ENCODE measurements at places on chromosomes 2 and 18.
A peak's percentile ranks its signal among the peaks of the same experiment; 100 is the strongest.

DNA sequence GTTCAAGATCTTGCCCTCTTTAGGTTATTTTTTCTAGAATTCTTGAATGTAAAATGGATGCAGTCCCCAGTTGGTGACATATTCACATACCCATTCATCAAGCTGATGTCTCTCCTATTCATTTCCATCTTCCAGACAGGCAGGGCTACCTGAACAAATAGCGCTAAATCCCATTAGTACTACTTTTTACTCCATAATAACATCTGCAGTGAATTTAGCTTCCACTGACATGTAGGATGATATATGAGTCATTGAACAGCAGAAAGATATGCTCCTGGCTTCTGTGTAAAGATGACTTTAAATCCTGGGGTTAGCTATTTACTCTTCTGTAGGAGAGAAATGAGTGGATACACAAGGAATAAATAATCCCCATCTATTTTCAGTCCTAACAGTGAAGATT, 194.7 kb downstream of the RND3 start:
- DNase-seq = no peak

GRCh38 chr2:105800953-105801635, 56.4 kb downstream of the NCK2 start:
- DNase-seq = no peak

DNA sequence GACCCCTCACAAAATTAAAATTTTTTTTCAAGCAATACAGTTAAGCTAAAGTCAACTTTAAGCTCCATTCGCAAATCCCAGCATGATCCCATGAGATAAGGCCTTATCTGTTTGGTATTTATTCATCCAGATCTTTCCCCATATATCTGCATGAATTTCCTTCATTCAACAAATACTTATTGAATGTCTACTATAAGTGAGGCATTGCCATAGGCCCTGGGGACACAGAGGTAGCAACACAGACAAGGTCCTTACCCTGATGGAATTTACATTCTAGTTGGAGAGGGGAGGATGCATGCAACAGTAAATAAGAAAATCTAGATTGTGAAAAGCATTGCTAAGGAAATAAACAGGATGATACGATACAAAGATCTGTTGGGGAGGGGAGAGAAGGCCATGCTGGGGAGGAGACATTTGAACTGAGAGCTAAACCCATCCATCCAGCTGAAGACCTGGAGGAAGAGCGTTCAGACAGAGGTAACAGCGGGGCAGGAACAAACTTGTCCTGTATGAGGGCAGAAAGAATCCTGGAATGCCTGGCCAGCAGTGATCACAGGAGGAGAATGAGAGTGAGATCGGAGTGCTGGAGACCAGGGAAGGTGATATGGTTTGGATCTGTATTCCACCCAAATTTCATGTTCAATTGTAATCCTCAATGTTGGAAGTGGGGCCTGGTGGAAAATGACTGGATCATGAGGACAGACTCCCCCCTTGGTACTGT, 71.6 kb downstream of the SDC1 start:
- DNase-seq = no peak

DNA sequence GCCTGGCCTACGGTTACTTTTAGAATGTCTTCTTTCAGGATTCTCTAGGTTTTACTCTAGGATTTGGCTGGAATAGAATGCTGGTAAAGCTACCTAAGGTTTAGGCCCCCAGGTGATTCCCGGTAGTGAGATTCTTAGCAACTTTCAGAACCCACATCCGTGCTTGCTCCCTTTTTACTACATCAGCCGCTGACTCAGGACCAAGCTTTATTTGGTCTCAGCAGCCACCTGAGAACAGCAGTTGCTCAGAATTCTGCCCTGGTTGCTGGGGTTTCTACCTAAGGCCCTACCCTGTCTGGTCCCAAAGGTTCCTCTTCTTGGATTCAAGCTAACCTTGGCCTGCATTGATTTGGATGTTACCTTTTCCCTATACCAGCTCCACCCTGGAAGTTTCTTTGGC, 36.1 kb upstream of the NDUFV2 start:
- no peak for DNase-seq

DNA sequence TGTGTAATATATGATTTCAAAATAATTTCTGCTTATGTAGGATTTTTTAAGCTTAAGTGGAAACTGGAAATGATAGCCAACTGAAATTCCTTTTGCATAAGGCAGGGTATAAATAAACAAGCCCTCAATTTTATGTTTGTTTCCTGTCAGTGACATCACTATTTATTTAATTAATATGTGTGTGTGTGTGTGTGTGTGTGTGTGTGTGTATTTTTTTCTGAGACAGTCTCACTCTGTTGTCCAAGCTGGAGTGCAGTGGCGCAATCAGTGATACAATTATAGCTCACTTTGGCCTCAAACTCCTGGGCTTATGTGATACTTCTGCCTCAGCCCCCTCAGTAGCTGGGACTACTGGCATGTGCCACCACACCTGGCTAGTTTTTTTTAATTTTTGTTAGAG, 29.3 kb upstream of the CYP20A1 start:
- DNase-seq = no peak

- DNase-seq = peak; percentile 49
Measured at GRCh38 chr2:14944562-14945346, 312.2 kb downstream of the LRATD1 start.

DNA sequence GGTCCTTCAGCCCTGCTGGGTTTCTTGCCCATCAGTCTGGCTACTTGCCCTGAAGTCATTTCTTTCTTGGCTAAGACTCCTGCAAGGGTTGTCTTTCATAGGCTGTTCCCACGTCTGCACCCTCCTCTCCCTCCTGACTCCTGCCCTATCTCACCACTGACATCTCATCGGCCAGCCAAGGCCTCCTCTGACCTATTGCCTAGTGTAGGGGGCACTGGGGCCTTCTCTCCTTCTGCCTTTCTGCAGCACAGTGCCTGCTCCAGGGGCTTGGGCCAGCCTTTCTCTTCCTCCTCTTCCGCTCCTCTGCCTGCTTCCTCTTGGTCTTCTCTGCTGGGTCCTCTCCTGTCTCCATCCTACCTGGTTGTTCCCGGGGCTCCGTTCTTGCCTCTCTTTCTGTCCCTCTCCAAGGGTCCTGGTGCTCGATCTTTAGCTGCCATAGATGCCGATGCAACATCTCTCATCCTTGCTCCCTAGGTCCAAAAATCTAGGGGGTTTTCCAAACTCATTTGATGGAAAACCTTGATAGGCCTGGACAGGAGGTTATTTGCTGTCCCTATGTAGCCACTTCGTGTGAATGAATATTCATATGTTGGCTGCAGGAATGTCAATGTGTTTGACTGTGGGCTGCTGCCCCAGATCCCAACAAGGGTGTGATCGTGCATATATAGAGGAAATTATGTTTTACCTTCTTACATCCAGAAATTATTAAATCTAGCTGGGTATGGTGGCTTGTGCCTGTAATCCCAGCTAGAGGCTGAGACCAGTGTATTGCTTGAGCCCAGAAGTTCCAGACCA, 9.7 kb upstream of the NT5DC4 start:
- no peak for DNase-seq

DNA sequence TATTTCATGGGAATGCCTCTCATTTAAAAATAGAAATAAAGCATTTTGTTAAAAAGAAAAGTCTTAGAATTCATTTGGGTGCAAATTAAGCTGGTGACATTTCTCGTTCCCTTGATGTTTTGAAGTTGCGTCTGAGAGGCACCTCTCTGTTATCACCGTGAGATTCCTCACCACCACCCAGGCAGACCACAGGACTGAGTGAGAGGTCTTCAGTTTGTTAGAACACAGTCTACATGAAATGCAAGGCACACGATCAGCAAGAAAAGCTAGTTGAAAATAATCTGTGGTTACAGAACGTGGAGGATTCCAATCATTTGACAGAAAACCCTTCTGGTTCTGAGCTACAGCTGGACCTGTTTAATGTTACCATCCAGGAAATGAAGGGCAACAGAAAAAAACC, 116.0 kb downstream of the UXS1 start:
- DNase-seq = no peak

DNA sequence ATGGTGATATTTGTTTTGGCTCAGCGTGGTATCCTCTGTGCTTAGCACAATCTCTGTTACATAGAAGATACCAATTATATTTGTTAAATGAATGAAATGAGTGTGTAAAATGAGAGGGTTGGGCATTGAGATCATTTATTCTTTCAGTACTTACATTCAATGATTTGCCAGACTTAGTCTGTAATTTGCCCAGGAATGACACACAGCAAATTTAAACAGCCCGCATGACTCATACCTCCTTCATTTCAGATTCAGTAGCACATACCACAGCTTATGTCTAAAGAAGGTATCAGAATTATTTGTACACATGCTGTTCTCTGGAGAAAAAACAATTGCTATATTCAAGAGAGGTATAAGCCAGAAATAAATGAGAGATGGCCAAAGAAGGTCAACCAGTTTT, 37.0 kb downstream of the KLHL14 start:
- DNase-seq = peak; percentile 37

- no peak for DNase-seq
Measured at GRCh38 chr18:51711298-51711889, 513.9 kb upstream of the MEX3C start.

- DNase-seq = no peak
Measured at GRCh38 chr18:59915606-59916005, 15.8 kb downstream of the PMAIP1 start.

- DNase-seq = no peak
Measured at GRCh38 chr2:38776531-38776930, 1.5 kb upstream of the GEMIN6 start.

DNA sequence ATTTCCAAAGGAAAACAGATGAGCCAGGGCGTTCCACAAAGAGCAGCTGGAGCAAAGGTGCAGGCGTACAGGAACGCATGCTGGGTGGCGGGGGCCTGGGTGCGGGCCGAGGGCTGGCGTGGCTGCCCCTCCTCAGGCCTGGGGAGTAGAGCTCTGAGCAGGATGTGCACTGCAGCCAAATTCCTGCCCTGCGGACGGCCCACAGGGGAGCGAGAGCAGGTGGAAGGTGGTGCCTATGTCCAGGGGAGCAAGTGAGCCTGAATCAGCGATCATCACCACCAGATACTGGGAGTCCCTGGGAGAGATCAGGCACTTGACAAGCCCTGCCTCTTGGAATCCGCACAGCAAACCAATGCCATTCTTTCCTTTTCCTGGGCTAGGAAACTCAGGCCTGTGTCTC, 106.3 kb downstream of the GBX2 start:
- no peak for DNase-seq

DNA sequence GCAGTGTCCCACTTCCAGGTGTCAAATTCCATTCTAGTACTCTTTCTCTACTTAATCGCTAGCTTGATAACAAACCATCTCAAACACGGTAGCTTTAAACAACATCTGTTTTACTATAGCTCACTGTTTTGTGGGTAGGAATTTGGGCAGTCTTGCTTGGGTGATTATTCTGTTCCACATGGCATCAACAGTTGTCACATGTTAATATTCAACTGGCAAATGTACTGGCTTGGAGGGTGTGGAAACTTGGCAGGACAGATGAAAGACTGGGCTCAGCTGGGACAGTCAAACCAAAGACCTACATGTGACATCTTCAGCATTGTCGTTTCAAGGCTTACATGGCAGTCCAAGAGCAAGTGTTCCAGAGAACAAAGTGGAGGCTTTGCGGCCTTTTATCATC, 241.8 kb downstream of the PTH2R start:
- DNase-seq = no peak

GRCh38 chr2:235601960-235602704, 108.3 kb downstream of the AGAP1 start:
- no peak for DNase-seq

DNA sequence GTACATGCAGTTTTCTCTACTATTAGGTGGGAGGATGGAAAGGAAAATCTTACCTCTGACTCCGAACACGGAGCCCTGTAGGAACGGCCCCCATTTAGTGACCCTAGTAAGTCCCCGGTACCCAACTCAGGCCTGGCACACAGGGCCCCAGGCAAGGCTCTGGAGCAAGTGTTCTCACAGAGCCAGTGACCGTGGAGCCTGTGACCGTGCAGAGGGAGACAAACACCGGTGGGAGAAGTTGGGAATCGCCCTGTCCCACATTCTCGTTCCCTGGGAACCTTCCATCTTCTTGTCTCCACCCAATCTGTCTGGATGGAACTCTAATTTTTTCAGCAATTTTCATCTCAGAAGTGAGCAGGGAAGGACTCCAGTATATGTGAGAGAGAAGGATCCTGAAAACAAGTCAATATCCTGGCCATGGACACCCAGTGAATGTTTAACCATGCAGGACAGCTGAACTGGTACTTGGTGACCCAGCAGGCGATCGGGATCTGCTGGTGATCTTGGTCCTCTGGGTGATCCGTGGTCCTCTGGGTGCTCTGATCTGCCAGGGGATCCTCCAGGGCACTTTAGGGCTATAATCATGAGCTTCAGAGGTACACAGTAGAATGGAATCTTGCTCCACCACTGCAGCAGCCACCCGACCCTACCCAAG, 348.6 kb upstream of the ID2 start:
- no peak for DNase-seq

DNA sequence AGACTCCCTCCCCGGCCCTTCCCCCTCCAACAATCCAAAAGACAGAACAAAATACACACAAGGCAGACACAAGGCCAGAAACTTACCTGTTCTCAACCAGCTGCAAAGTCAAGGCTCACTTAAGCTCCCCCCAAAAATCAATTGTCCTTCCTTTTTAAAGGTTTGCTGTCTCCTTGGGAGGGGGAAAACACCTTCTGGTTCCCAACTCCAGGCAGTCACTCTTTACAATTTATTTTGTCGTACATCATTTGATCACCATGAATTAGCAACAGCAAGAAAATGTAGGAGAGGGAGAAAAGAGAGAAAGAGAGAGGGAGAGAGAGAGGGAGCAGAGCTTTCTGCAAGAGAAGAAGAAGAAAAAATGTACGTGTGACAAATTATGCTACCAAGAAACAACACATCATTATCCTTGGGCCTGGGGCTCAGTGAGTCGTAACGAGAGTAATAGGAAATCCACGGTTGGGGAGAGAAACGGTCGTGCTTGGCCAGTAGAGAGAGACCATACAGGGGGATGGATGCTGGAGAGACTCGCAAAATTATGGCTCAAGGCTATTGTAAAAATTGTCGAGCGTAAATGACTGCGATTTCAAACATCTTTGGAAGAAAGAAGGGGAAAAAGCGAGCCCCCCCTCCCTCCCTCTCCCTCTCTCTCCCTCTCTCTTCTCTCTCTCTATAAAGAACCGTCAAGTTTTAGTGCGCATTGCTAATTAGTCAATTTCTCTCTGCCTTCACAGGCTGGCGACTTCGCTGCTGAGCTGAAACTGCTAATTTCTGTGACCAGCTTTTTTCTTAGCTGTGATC, at the start of gene KLHL14:
Gene KLHL14 (minus strand): TSS at position 443 of the 801 bp plus-strand sequence. CDS start 2,432 bp downstream, outside the sequence.
- DNase-seq = no peak
